Glomerular endothelial cell (primary cell): ENCODE measurements at places on chromosomes 2 and 18. TPM values are rescaled to one million over a fixed set of nuclear protein-coding genes. Genes with fewer than 3 reads are reported as not detected.

Gene FBXO41
- 2.3 and 2.9 TPM in 2 replicates for total RNA-seq

Gene GPC1
- 141 and 173 TPM in 2 replicates for total RNA-seq

Gene CKAP2L
- 2.5 and 4.4 TPM in 2 replicates for total RNA-seq

Gene MITD1
- total RNA-seq, result 44.5 and 49.0 TPM in 2 replicates

Gene TXNDC2
- total RNA-seq, result not detected in 2 replicates

Gene CTAGE1
- not detected in 2 replicates for total RNA-seq

Gene EGR4
- total RNA-seq, result not detected in 2 replicates

Gene ARHGAP28
- 6.9 and 16.5 TPM in 2 replicates for total RNA-seq

Gene LRP1B
- total RNA-seq, result 0.05 TPM in 1 of 2 replicates, not detected in the other

Gene POTEE
- total RNA-seq, result not detected in 2 replicates

Gene ALPG
- total RNA-seq, result not detected in 2 replicates

Gene POTEI
- total RNA-seq, result 0.06 TPM in 1 of 2 replicates, not detected in the other

Gene M1AP
- not detected in 2 replicates for total RNA-seq

Gene SERPINB4
- not detected in 2 replicates for total RNA-seq

Gene STPG4
- total RNA-seq, result not detected in 2 replicates

Gene GALNT13
- 0.35 and 0.53 TPM in 2 replicates for total RNA-seq

Gene AGXT
- not detected in 2 replicates for total RNA-seq

Gene GBX2
- total RNA-seq, result 2.2 and 5.3 TPM in 2 replicates

Gene PPP1R7
- total RNA-seq, result 62.9 and 74.1 TPM in 2 replicates

Gene FBLN7
- total RNA-seq, result 2.2 and 5.8 TPM in 2 replicates
